Aorta (tissue), 5 donors: ENCODE measurements at places on chromosomes 4 and X. TPM values are rescaled to one million over a fixed set of nuclear protein-coding genes. Genes with fewer than 3 reads are reported as not detected.
A peak's percentile ranks its signal among the peaks of the same experiment; 100 is the strongest.

- H3K27me3 ChIP-seq = no peaks in the 10 kb centered on the region
- H3K36me3 ChIP-seq = no peaks in the 10 kb centered on the region
- no peaks in the 10 kb centered on the region for H3K4me1 ChIP-seq
- no peak overlapping the region for H3K4me3 ChIP-seq
- no peak for DNase-seq
- H3K27ac ChIP-seq = no peak overlapping the region
These were observed 12.2 kb upstream of the VMA21 start for GRCh38 chrX:151384807-151385206.

- no peak for DNase-seq
- H3K27ac ChIP-seq = no peak overlapping the region
- no peaks in the 10 kb centered on the region for H3K4me1 ChIP-seq
- no peaks in the 10 kb centered on the region for H3K36me3 ChIP-seq
- no peaks in the 10 kb centered on the region for H3K27me3 ChIP-seq
- no peak overlapping the region for H3K4me3 ChIP-seq
These were observed 87.4 kb upstream of the CT45A1 start for GRCh38 chrX:135625995-135626394.

DNA sequence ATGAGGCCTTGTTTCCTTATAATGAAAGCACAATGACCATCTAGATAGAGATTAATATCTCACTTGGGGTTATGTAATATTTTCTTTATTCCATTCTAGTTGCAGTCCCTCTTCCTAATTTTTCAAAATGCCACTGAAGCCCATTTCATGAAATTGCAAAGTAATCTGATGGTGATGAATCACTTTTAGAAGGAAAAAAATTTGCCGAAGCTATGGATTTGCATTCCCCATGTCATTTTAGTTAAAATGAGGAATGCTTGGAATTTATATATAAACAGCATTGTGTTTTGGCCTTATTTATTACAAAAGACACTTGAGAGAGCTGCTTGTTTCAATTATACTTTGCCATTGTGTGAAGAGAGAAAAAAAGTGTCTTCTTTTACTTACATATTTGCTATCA, 241.7 kb upstream of the TEX13A start:
- H3K4me3 ChIP-seq = no peak overlapping the region
- H3K27ac ChIP-seq = no peak overlapping the region
- no peak for DNase-seq
- no peaks in the 10 kb centered on the region for H3K27me3 ChIP-seq
- no peaks in the 10 kb centered on the region for H3K36me3 ChIP-seq

BBS12 gene
- 3.2 TPM for total RNA-seq

GRCh38 chr4:117481742-117482141, 396.4 kb upstream of the TRAM1L1 start:
- no peak for DNase-seq
- no peaks in the 10 kb centered on the region for H3K27me3 ChIP-seq
- H3K4me3 ChIP-seq = no peak overlapping the region
- no peaks in the 10 kb centered on the region for H3K36me3 ChIP-seq
- H3K27ac ChIP-seq = no peak overlapping the region

GRCh38 chr4:177555007-177555574, 112.9 kb upstream of the AGA start:
- H3K36me3 ChIP-seq = no peaks in the 10 kb centered on the region
- no peak overlapping the region for H3K4me3 ChIP-seq
- H3K27me3 ChIP-seq = no peaks in the 10 kb centered on the region
- H3K27ac ChIP-seq = no peak overlapping the region
- no peaks in the 10 kb centered on the region for H3K4me1 ChIP-seq
- DNase-seq = no peak

DNA sequence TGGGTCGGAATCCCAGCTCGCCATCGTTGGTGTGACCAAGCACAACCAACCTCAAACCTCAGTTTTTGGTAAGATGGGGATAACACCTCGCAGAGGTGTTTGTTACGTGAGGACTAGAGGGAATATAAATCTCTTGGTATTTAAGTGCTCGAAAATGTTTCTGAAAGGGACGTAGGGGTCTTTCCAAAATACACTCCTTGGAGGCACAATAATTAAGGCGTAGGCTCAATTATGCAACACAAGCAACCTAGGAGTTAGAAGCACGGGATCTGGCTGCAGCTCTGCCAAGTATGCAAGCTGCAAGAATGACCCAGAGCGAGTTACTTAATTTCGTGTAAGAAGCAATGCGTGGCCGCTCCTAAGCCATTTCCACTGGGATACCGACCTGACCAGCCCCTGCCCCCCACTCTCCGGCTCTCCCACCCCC, 552 bp downstream of the ADH5 start:
- no peaks in the 10 kb centered on the region for H3K4me1 ChIP-seq
- peak overlapping the region; percentile 93 for H3K4me3 ChIP-seq
- peak; percentile 72 for DNase-seq
- H3K27ac ChIP-seq = peak overlapping the region; percentile 45

- H3K27ac ChIP-seq = no peak overlapping the region
- no peak overlapping the region for H3K4me3 ChIP-seq
- no peak for DNase-seq
- H3K36me3 ChIP-seq = no peaks in the 10 kb centered on the region
These were observed 343.7 kb upstream of the KLF3 start for GRCh38 chr4:38320343-38320695.

MCF2 gene
- total RNA-seq = 0.97 TPM

DNA sequence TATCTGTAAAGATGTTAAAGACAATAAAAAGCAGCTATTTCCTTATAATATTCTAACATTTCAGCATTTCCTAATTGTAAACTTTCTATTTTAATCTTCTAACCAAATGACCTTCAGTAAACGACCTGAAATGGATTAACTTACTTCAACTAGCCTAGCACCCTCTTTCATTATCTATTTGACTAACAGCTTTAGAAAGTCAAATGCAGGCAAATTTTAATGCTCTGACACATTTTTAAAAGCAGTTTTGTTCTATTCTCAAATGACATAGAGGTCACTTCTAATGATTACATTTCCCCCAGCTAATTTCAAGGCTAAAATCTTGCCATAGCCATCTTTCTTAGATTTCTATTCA, 41.9 kb downstream of the SLC7A11 start:
- H3K4me1 ChIP-seq = no peaks in the 10 kb centered on the region
- no peaks in the 10 kb centered on the region for H3K36me3 ChIP-seq
- no peak overlapping the region for H3K4me3 ChIP-seq
- H3K27me3 ChIP-seq = no peaks in the 10 kb centered on the region

- no peaks in the 10 kb centered on the region for H3K27me3 ChIP-seq
- H3K4me1 ChIP-seq = no peaks in the 10 kb centered on the region
- no peak overlapping the region for H3K4me3 ChIP-seq
- DNase-seq = no peak
- no peak overlapping the region for H3K27ac ChIP-seq
These were observed 172.9 kb downstream of the PRDM5 start for GRCh38 chr4:120749445-120750151.

WWC2 gene
- total RNA-seq = 42.8 TPM

DNA sequence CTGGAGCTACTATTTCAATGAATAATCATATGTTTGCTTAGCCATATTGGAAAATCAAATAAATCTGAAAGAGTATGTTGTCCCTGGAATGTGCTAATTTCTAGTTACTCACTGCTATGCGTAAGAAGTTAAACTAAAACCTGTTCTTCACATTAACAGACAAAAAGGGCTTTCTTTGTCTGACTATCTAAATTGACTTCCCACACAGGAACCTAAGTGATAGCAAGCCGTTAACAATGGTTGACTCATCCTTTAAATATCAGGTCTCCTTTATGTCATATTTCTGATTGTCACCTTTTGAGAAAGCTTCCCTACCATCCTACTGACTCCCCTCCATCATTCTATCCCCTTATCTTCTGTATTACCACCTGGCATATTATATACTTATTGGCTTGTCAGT, 81.4 kb downstream of the AMELX start:
- DNase-seq = no peak
- no peaks in the 10 kb centered on the region for H3K4me1 ChIP-seq
- no peak overlapping the region for H3K4me3 ChIP-seq
- no peaks in the 10 kb centered on the region for H3K36me3 ChIP-seq
- no peaks in the 10 kb centered on the region for H3K27me3 ChIP-seq

- H3K27ac ChIP-seq = no peak overlapping the region
- no peaks in the 10 kb centered on the region for H3K4me1 ChIP-seq
- DNase-seq = no peak
- no peaks in the 10 kb centered on the region for H3K36me3 ChIP-seq
- peak overlapping the region; percentile 77 for H3K4me3 ChIP-seq
These were observed 1.0 kb downstream of the SH3BGRL start for GRCh38 chrX:81202943-81203342.

GRCh38 chr4:40729555-40729954, 20.2 kb upstream of the NSUN7 start:
- no peak overlapping the region for H3K27ac ChIP-seq
- no peaks in the 10 kb centered on the region for H3K36me3 ChIP-seq
- no peaks in the 10 kb centered on the region for H3K4me1 ChIP-seq
- no peak overlapping the region for H3K4me3 ChIP-seq
- no peaks in the 10 kb centered on the region for H3K27me3 ChIP-seq

DNA sequence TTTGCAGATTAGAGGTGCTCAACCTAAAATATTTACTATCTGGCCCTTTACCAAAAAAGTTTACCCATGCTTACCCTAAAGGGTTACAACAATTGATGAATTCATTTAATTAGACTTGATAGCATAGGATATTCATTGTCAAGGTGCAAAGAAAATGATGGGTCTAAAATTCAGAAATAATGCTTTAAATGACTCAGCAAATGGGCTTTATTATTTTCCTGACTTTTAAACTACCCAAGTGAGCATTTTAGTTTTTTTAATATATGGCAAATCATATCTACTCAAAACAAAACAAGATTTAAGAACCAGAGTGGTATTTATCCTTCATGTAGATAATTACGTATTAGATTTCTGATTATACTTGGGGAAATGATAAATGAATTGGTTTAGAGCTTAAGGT, 235.8 kb downstream of the DCLK2 start:
- DNase-seq = no peak
- no peaks in the 10 kb centered on the region for H3K27me3 ChIP-seq
- no peaks in the 10 kb centered on the region for H3K36me3 ChIP-seq
- no peaks in the 10 kb centered on the region for H3K4me1 ChIP-seq

- H3K27me3 ChIP-seq = no peaks in the 10 kb centered on the region
- H3K4me1 ChIP-seq = no peaks in the 10 kb centered on the region
- no peak overlapping the region for H3K27ac ChIP-seq
- H3K4me3 ChIP-seq = no peak overlapping the region
These were observed 10.4 kb downstream of the AWAT1 start for GRCh38 chrX:70244881-70245280.

CDKL2 gene
- total RNA-seq = 2.8 TPM

MTTP gene
- 0.48 TPM for total RNA-seq

DNA sequence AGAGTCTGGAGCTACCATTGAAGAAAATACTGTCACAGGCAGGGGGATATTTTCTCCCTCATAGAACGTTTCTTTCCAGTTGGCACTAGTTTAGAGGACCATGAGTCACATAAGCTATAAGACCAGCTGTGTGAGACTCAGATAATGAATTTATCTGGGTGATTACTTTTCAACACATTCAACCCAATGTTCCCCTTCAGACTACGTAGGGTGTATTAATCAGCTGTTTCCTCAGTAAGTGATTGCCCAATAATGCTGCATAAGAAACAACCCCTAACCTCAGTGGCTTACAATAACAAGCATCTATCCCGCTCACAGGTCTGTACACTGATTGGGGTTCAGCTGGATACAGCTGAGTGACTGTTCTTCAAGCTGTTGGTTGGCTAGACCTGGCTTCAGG, 38.1 kb downstream of the CBLL2 start:
- no peaks in the 10 kb centered on the region for H3K27me3 ChIP-seq
- no peak for DNase-seq
- H3K4me1 ChIP-seq = no peaks in the 10 kb centered on the region
- H3K36me3 ChIP-seq = no peaks in the 10 kb centered on the region
- H3K27ac ChIP-seq = no peak overlapping the region

PDE5A gene
- 343 TPM for total RNA-seq

GRCh38 chr4:160224049-160224448, 1121.2 kb downstream of the RAPGEF2 start:
- H3K27ac ChIP-seq = no peak overlapping the region
- H3K4me3 ChIP-seq = no peak overlapping the region
- no peak for DNase-seq
- no peaks in the 10 kb centered on the region for H3K4me1 ChIP-seq
- no peaks in the 10 kb centered on the region for H3K36me3 ChIP-seq
- H3K27me3 ChIP-seq = no peaks in the 10 kb centered on the region

UCP1 gene
- not detected for total RNA-seq
